Left renal cortex interstitium (tissue), 4 donors: ENCODE measurements at places on chromosomes 5 and 9.

GRCh38 chr5:132459031-132459982, 31.3 kb downstream of the IRF1 start:
- DNase-seq: no peak

GRCh38 chr9:106058460-106058859, 364.1 kb downstream of the TMEM38B start:
- no peak for DNase-seq

GRCh38 chr9:123251741-123252140, 16.6 kb downstream of the STRBP start:
- DNase-seq: no peak

DNA sequence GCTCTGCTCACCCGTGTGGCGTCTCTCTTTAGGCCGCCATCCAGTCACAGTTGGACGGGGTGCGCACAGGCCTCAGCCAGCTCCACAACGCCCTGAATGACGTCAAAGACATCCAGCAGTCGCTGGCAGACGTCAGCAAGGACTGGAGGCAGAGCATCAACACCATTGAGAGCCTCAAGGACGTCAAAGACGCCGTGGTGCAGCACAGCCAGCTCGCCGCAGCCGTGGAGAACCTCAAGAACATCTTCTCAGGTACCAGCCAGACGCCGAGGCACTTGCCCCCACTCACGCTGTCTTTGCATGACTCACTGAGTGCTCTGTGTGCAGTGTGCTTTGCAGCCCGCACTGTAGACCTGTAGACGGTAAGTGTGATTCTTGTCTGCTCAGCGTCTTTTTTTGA, 4.5 kb downstream of the EXOC3 start:
- no peak for DNase-seq

GRCh38 chr9:38000735-38001134, 68.3 kb downstream of the SHB start:
- no peak for DNase-seq

DNA sequence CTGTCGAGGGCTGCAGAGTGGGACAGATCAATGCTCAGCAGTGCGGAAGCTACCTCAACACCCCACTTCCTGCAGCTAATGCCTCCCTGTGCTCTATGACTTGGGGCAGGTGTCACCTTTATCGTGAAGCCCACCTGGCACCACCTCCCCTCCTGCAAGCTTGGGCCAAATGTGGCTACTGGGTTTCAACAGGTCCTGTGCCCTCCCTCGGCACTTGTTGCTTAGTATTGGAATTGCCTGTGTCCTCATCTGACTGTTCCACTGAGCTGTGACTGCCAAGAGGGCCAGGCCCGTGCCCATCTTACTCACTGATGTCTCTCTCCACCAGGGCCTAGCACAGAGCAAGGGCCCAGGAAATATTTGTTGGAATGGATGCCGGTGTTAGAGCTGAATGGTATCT, 9.4 kb downstream of the SLC27A4 start:
- no peak for DNase-seq

DNA sequence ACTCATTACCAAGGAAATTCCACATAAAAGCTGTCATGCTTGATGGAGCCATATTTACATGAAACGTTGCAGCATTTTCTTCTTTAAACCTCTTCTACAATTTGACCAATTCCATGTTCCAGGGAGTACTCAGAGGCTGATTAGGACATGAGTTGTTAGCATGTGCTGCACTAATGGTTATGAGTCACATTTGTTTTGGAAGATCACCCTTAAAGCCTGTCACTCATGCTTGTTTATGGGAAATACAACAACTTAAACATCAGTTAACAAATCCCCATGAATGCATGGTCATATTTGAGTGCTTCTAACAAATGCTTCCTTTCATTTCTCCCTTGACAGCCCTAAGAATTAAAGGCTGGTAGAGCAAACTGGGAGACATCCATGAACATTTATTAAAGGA, 156.1 kb downstream of the GHR start:
- DNase-seq: no peak

DNA sequence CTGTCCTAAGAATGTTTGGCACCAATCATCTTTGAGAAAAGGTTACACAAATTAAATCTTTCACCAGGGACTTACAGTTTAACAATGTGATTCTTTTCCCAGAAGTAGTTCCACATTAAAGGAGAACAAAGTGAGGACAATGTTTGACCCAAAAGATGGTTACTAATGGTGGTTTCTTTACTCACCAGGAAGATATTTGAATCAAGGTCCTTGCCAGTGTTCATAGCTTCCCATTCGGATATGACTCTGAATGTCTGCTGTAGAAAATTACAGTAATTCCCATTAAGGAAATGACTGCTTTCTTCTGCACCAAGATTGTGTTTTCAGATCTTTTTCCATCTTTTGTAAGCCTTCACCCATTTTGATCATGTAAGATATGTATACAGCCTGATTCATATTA, 114.6 kb upstream of the ADAMTSL1 start:
- DNase-seq: no peak

- DNase-seq: no peak
These were observed 16.1 kb upstream of the FKTN start for GRCh38 chr9:105541838-105542237.

GRCh38 chr9:116468369-116468768, 218.7 kb upstream of the TRIM32 start:
- no peak for DNase-seq

- DNase-seq: no peak
These were observed 20.8 kb downstream of the PTCH1 start for GRCh38 chr9:95495961-95496360.

- no peak for DNase-seq
These were observed 88.7 kb upstream of the LRRTM2 start for GRCh38 chr5:138963763-138964371.

DNA sequence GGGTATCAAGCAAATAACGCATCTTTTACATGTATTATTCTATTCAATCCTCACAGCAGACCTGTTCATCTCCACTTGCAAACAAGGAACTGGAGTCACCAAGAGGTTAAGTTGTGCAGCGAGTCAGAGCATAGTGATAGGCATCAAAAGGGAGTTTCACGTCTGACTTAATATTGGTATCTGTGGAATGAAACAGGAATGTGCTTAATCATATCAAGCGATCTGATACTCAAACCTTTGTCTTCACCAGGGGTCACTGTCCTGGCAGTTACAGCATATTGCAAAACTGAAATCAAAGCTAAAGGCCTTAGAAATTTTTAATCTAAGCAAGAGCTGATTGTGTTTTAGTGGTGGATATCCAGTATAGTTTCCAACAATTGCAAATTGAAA, 271.6 kb downstream of the PLK2 start:
- DNase-seq: no peak
